ENCODE measurements at places on chromosomes 5 and 9.

DNA sequence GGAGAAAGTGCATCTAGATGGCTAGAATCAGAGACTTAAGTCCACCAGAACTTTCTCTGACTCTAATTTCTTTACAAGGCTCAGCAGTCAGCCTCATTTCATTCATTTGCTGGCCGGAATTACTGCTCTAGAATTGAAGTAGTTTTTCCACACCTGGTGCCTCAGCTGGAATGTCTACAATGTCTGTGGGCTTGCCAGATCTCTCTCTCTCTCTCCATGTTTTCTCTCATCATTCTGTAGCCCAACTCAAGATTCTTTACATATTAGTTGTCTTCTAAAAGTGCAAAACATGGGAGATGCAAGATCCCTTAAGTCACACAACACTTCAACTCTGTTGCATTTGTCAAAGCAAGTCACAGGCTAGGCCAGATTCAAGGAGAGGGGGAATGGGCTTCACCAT lies 103.9 kb upstream of the TAF11L2 start:
- no peak for DNase-seq

- DNase-seq: no peak
Measured at GRCh38 chr9:126935630-126936029, 21.0 kb downstream of the RALGPS1 start.

DNA sequence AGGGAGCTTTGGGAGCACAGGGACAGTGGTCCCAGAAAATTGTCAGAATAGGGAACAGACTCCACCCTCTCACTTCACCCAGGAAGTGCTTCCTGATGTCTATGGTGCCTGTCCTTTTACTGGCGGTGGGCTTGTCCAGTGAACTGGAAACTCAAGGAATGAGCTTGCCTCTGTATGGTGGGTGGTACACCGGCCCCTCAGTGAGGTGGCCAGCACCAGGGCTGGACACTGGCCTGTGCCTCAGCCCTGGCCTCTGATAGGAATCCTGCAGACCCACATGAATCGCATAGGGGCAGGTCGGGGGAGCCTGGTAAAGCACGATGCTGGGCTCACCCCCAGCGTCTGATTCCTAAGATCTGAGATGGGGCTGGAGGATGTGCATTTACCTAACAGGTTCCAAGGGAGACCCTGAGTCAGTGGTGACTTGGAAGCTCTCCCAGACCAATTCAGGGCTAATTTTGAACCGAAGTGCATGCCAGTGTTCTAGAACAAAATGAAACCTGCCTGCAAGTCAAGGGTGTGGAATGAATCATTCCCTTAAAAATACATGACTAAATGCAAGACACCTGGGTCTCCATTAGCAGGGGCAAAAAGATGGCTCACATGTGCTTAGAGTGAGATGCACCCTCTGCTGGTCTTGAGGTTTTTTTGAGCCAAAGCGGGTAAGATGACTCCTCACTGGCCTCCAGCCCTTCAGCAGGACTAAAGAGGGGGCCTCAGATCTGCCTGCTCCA lies 178.3 kb downstream of the HSPA4 start:
- no peak for DNase-seq

DNA sequence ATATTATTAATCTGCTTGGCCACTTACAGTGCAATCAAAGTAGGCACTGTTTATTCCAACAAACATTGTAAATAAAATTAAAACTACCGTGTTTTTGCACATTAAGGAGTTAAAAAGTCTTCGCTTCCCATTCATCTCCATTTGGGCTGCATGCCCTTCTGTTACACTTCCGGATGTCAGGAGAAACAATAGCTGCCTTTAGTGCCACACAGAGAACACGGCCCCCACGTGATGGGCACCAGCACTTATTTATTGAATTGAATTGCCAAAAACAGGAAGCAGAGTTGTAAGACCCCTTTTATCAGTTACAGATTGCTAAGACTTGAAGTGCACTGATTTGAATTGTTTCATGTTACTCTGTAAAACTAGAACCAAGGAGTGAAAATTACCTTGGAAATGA lies 80.4 kb downstream of the LHFPL2 start:
- DNase-seq: no peak

DNA sequence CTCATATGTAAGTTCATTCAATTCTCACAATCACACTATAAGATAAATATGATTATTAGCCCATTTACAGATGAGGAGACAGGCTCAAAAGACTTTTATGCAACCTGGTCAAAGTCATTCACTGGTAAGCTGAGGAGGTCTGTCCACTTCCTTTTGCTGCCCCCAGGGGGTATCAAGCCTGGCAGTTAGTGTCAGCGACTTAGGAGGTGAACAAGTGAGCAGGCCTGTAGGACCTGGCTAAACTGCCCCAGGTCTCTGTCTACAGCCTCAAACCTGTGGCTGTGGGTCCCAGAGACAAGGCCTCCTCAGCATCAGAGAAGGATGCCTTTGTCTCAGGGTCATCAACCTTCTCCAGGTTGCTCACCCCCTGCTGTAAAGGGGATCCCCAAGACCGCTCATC lies 10.4 kb downstream of the TGFBI start:
- DNase-seq: no peak

DNA sequence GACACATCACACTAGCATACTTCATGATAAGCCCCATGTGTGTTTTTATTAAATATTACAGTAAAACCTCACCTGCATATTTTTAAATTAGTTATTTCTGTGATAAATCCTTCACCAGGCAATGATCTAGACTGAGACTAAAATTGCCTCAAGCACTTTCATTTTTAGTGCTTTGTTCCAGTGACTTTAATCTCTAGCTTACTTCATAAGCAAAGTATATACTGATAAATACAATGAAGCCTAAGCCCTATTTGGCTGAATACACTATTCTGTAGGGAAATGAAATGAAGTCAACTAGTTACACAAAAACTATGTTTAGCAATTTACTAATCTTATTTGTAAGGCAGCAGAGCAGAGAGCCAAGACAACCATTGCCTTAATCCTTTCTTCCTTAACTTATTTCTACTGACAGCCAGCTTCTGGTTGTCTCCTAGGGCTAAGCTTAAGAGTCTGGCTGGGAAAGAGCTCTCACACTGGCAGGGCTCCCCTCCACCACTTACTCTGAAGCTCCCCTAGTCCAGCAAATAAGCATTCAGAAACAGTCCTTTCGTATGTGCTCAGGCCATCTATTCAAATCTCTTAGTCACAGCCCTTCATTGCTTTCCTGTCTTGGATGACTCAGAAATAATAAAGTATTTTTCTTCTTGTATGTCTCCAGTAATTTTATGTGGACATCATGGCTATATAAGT lies 31.4 kb upstream of the MTAP start:
- no peak for DNase-seq

Measured in iPS DF 6.9 (cell line).